Subcutaneous preadipocyte (primary cell): ENCODE measurements at places on chromosomes 16 and 17. TPM values are rescaled to one million over a fixed set of nuclear protein-coding genes. Genes with fewer than 3 reads are reported as not detected.

Gene SIAH1
- total RNA-seq = 18.2 and 24.6 TPM in 2 replicates

Gene PRAC1
- total RNA-seq = not detected in 2 replicates

Gene SLC35G6
- total RNA-seq = not detected in 2 replicates

Gene CCL15
- not detected in 2 replicates for total RNA-seq

Gene TMIGD1
- not detected in 2 replicates for total RNA-seq

Gene SLX4
- total RNA-seq = 5.5 and 8.0 TPM in 2 replicates

Gene CCDC200
- total RNA-seq = 0.37 TPM in 1 of 2 replicates, not detected in the other

Gene AIPL1
- not detected in 2 replicates for total RNA-seq

Gene ALDOC
- total RNA-seq = 26.1 and 27.6 TPM in 2 replicates

Gene SEPTIN1
- 0.20 TPM in 1 of 2 replicates, not detected in the other for total RNA-seq

Gene DNAJC7
- 64.3 and 78.8 TPM in 2 replicates for total RNA-seq

Gene C16orf96
- total RNA-seq = not detected in 2 replicates

Gene DOC2B
- total RNA-seq = not detected in 2 replicates
